ENCODE measurements at places on chromosomes 1 and 21.
A peak's percentile ranks its signal among the peaks of the same experiment; 100 is the strongest.

DNA sequence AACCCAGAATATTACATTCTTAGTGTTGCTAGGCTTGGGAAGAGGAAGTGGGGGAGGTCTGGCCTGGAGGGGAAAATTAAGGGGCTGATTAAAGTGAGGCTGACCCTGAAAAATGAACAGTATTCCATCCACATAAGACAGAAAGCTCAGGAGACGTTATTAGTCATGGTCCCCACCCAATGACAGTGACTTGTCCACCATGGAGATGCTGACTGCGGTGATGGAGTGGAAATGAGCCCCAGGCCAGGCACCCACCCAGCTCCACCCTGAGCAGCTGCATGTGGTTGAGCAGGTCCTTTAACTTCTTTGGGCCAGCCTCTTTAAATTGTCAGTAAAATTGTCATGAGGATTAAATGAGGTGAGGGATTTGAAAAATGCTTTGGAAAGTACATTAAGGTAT is 1.4 kb upstream of the SPRR4 start:
- H3K27me3 ChIP-seq, result no peaks in the 10 kb centered on the region
- no peak for DNase-seq
- H3K4me1 ChIP-seq, result peaks cover 14% of the 10 kb centered on the region
- H3K4me3 ChIP-seq, result no peak overlapping the region
- no peak overlapping the region for H3K27ac ChIP-seq

GRCh38 chr1:170959385-170959784 is 24.1 kb downstream of the MROH9 start:
- H3K4me3 ChIP-seq, result no peak overlapping the region
- no peaks in the 10 kb centered on the region for H3K4me1 ChIP-seq
- H3K27ac ChIP-seq, result no peak overlapping the region
- DNase-seq, result no peak
- H3K27me3 ChIP-seq, result no peaks in the 10 kb centered on the region
- H3K36me3 ChIP-seq, result no peaks in the 10 kb centered on the region

DNA sequence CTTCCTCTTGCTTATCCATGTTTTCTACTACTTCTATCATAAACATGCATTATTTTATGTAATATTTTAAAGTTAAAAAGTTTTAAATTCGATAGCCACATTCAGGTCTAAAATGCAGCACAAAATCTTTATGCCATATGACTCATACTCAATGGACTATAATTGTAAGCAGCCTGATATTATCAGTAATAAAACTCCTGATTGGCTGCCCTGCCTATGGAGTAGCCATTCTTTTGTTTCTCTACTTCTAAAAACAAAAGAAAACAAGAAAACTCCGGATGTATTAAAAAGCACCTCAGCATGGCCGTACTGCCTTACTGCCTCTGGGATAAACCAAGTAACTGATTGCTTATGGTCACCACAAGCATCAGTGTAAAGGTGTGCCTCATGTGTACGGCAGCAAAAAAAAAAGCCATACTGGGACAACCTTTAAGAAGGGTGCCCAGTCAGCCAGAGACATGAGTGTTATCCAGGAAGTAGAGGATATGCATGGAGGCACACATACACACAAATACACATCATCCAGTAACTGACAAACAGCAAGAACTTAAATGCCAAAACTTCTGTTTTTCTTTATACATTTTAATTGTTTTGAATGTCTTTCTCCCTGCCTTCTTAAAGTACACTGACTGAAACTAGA is 9.2 kb downstream of the SLC35D1 start:
- H3K36me3 ChIP-seq, result peaks cover 8% of the 10 kb centered on the region
- no peaks in the 10 kb centered on the region for H3K4me1 ChIP-seq
- no peaks in the 10 kb centered on the region for H3K27me3 ChIP-seq
- no peak overlapping the region for H3K4me3 ChIP-seq

DNA sequence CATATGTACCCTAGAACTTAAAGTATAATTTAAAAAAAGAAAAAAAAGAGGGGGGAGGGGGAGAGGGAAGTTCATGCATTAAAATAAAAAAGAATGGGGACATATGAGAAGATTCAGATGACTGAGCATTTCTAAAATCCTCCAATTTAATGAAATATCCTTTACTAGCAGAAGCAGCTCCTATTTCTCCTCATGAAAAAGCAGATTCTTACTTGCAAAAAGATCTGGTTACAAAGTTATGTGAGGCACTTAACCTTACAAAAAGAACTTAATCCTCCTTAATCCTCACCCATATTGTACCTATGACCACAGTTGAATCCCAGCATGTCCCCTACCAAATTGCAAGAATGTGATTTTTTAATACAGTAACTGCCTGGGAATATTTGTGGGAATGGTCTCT is 298.5 kb downstream of the SRGAP2C start:
- no peak overlapping the region for H3K27ac ChIP-seq
- no peak overlapping the region for H3K4me3 ChIP-seq
- no peaks in the 10 kb centered on the region for H3K4me1 ChIP-seq
- DNase-seq, result no peak
- H3K36me3 ChIP-seq, result no peaks in the 10 kb centered on the region

DNA sequence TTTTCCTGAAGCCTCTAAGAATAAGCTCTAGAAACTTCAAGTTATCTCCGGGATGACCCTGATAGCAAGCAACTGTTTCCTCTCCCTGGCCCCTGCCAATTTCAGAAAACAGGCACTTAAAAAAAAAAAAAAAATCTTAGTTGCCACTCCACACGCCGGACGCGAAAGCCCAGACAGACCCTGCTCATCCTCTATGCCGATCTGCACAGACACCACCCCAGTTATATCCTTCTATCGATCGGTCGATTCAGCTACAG is 1.7 kb downstream of the ANP32E start:
- peak overlapping the region; percentile 88 for H3K4me3 ChIP-seq
- peaks cover 13% of the 10 kb centered on the region for H3K4me1 ChIP-seq
- DNase-seq, result no peak
- no peaks in the 10 kb centered on the region for H3K27me3 ChIP-seq
- peak overlapping the region; percentile 92 for H3K27ac ChIP-seq

- no peaks in the 10 kb centered on the region for H3K4me1 ChIP-seq
- H3K4me3 ChIP-seq, result peak within 1 kb of the TSS; percentile 93
These were observed at the start of gene NRAS for GRCh38 chr1:114716304-114717170. NRAS (minus strand) TSS chr1:114716771; CDS start chr1:114716160, 611 bp downstream.

DNA sequence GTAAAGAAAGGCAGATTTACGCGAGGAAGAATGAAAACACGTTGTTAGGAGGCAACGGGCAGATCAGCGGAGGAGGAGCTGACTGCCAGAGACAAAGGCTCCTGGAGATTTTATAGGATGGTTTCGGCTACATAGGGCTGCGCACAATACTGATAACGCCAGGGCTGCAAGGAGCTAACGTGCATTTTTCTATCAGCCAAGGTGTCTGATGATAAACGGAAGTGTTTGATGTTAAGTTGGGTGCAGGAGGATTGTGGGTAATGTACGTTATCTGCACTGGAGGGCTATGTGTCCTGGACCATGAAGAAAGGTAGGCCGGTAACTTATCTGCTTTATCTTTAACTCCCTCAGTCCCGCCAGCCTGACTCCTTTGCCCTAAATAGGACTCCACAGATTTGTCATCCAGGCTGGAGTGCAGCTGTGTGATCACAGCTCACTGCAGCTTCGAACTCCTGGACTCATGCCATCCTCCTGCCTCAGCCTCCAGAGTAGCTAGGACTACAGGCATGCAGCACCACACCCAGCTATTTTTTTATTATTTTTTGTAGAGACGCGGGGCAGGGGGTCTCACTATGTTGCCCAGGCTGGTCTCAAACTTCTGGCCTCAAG is 29.6 kb downstream of the SETD4 start:
- H3K36me3 ChIP-seq, result no peaks in the 10 kb centered on the region
- no peak for DNase-seq
- no peaks in the 10 kb centered on the region for H3K27me3 ChIP-seq
- H3K27ac ChIP-seq, result no peak overlapping the region
- H3K4me1 ChIP-seq, result peaks cover 16% of the 10 kb centered on the region

- peak; percentile 33 for DNase-seq
- H3K27me3 ChIP-seq, result no peaks in the 10 kb centered on the region
- H3K4me1 ChIP-seq, result no peaks in the 10 kb centered on the region
- no peaks in the 10 kb centered on the region for H3K36me3 ChIP-seq
These were observed 1.6 kb downstream of the COL11A1 start for GRCh38 chr1:103106426-103107341.

- H3K36me3 ChIP-seq, result no peaks in the 10 kb centered on the region
- H3K27me3 ChIP-seq, result no peaks in the 10 kb centered on the region
- H3K4me3 ChIP-seq, result no peak overlapping the region
- no peaks in the 10 kb centered on the region for H3K4me1 ChIP-seq
- no peak overlapping the region for H3K27ac ChIP-seq
These were observed 42.9 kb downstream of the EXTL2 start for GRCh38 chr1:100851726-100852125.

DNA sequence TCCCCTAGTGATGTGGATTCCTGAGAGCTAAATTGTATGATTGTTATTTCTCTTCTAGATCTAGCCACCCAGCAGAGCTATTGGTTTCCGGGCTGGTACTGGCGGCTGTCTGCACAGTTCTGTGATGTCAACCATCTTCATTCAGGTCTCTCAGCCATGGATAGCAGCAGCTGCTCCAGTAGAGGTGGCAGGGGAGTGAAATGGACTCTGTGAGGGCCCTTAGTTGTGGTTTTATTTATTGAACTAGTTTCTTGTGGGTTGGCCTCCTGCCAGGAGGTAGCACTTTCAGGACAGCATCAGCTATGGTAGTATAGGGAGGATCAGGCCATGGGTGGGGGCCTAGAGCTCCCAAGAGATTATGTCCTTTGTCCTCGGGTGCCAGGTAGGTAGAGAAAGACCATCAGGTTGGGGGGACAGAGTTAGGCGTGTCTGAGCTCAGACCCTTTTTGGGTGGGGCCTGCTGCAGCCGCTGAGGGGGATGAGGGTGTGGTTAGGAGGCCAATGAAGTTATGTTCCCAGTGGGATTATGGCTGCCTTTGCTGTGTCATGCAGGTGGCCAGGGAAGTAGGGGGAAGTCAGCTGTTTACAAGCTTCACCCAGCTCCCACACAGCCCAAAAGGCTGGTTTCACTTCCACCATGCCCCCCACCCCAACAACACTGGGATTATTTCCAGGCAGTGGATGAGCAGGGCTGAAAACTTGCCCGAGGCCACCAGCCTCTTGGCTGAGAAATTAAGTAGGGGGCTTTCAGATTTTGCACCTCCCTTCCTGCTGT is 55.1 kb upstream of the RGS4 start:
- peaks cover 9% of the 10 kb centered on the region for H3K4me1 ChIP-seq
- H3K27me3 ChIP-seq, result no peaks in the 10 kb centered on the region
- H3K36me3 ChIP-seq, result no peaks in the 10 kb centered on the region
- no peak overlapping the region for H3K4me3 ChIP-seq

GRCh38 chr1:110548381-110548780 is 29.4 kb upstream of the KCNA10 start:
- DNase-seq, result no peak
- H3K27me3 ChIP-seq, result no peaks in the 10 kb centered on the region
- no peak overlapping the region for H3K27ac ChIP-seq
- H3K36me3 ChIP-seq, result no peaks in the 10 kb centered on the region
- H3K4me1 ChIP-seq, result no peaks in the 10 kb centered on the region

GRCh38 chr1:96510911-96511310 is 210.7 kb upstream of the PTBP2 start:
- H3K27ac ChIP-seq, result no peak overlapping the region
- no peaks in the 10 kb centered on the region for H3K4me1 ChIP-seq
- no peaks in the 10 kb centered on the region for H3K36me3 ChIP-seq
- no peaks in the 10 kb centered on the region for H3K27me3 ChIP-seq
- no peak for DNase-seq

DNA sequence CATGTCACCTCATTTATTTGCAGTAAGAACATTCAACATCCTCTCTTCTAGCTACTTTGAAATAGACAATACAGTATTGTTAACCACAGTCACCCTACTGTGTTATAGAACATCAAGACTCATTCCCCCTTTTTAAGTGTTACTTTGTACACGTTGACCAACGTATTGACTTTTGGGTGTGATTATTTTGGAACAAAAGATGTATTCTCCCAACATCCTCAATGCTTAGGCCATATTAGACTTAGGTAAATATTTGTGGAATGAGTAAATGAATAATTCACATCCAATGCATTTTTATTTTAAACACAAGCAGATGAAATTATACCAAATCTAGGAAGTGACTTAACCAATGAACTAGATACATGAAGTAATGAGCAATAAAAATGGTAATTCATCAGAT is 296.6 kb downstream of the CHRM3 start:
- H3K4me1 ChIP-seq, result no peaks in the 10 kb centered on the region
- no peak for DNase-seq
- H3K4me3 ChIP-seq, result no peak overlapping the region
- H3K27me3 ChIP-seq, result no peaks in the 10 kb centered on the region

DNA sequence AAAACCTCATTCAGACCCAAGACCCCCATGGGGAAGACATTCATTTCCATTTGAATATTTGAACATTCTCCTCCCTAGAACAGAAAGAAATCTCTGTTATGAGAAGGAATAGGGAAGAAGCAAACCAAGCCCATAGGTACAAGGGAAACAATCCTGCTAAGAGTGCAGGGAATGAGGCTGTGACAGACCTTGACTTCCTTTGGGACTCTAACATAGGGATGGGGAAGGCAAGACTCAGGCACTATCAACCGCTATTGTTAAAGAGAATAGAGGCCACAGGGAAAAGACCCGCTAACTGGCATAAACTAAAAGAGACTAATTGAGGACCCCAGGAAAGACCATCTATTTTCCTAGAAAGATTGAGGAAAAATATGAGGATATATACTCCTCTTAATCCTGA is 117.8 kb upstream of the BRINP3 start:
- DNase-seq, result no peak
- H3K27ac ChIP-seq, result no peak overlapping the region

DNA sequence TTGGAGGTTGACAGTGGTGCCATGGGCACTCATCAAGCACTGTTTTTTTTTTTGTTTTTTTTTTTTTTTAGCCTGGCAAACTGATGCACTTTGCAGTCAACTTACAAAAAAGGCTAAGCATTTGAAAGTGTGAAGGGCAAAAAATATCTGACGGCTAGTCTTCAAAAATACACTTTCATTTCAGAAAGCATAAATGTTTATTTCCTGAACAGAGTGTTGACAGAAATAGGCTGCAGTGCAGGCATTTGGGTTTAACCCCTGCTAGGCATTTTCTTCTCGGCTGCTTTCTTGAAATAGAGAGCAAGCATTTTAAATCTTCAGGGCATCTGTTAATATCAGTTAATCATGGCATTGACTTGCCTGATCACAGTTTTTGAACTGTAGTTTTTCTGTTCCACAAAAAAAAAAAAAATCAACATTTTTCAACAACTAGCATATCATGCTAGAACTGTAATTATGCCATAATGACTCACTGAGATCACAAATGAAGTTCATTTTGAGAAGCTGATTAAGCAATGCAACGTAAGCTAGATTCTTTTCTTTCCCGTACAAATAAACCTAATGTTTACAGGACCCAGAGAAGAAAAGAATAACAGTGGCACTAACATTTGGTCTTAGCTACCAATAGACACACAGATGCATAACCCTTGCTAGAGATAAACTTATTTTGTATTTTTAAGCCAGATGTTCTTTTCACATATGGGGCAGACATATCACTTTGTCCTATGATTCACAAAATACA is 100.4 kb upstream of the USH2A start:
- H3K36me3 ChIP-seq, result no peaks in the 10 kb centered on the region
- peaks cover 47% of the 10 kb centered on the region for H3K4me1 ChIP-seq
- H3K27ac ChIP-seq, result peak overlapping the region; percentile 53
- peak; percentile 72 for DNase-seq
